ENCODE measurements at places on chromosomes 7 and 10.

DNA sequence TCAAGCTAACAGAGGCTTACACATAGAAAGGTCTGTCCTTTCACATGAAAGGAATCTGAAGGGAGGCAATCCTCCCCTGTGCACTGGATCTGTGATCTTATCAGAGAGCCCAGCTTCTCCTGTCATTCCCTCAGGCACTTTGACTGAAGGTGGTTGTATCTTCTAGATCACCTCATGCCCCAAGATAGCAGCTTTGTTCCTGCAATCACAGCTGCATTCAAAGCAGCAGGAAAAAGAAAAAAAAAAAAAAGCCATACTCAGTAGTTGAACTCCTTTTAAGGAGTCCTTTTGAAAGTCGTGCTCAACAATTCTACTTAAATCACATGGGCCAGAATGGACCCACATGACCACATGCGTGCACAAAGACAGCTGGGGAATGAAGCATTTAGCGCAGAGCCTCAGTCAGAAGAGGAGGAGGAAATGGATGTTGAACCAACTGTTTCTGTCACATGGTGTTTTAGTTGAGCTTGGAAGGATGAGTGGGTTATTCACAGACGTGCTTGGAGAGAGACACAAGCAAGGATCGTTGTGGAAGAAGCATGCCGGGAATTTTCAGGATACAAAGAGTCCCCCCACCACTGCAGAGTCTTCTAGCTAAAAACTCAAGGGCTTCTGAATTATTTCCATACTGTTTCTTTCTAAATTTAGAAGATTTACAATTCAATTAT is 13.0 kb upstream of the PFKP start:
- DNase-seq = no peak

GRCh38 chr10:97466755-97467154 is 20.8 kb downstream of the ZDHHC16 start:
- no peak for DNase-seq

DNA sequence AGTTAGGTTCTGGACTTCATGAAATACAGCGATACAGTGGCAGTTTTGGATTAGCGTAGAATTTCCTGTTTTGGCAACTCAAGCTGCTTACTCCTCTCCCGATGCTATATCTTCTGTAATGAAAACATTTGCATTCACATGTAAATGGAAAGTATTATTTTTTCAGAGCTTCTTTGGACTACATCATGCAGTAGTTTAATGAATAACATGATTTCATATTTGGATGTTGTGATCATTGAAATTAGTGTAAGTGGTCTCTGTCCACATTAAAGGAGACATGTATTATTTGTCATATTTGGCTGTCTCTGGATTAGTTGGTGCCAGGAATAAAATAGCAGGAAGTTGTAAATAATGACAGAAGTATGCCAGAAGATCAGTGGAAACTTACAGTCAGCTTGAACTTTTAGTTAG is 331.6 kb downstream of the GFRA1 start:
- DNase-seq = no peak

DNA sequence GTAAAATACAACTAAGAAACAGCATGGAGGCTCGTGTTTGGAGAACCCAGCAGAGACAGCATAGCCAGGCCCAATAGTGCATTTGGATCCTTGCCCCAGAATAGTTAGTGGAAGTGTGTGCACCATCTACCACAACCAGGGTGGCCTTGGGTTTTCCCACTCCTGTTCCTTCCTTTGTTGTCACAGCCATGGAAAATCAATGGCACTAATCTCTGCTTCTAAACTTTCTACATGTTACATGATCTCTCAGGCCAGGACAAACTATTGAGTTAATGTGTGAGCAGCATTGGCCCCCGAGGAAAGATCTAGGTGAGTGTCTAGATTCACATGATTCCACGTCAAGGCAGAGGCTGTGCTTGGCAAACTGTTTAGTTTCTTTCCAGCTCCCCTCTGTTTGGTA is 2.0 kb downstream of the CYP3A7 start:
- no peak for DNase-seq

DNA sequence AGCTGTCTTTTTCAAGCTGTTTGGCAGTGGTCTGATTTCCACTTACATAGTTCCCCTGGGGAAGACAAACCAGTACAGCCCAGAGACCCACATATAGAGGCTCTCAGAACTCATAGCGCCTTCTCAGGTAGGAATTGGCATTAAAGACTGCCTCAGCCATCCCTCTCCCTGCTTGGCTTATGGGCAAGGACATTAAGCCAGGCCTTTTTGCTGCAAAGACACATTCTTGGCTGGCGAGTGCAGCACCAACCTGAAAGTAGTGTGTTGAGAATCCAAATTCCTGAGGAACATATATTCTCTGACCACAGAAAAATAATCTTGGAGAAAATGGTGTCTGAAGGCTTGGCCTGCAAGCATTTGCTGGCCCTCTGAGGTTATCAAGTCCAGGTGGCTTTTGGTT is 39.2 kb upstream of the HPS1 start:
- no peak for DNase-seq

DNA sequence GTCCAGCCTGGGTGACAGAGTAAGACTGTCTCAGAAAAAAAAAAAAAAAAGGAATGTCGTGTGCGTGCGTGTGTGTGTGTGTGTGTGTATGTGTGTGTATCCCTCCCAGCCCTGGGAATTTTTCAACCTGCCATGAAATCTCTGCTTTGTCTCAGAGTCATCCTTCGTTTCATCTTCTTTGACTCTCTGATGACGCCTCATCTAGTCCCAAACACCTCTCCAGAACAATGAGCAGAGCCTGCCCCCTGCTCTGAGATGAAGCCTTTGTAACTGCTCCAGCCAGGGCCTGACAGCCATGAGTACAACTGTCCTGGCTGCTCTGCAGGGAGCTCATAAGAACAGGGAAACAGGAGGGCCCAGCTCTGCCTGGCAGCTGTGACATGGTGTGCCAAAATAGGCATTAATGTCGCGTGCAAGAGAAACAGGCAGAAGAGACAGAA is 149.5 kb downstream of the FAM107B start:
- DNase-seq = no peak

DNA sequence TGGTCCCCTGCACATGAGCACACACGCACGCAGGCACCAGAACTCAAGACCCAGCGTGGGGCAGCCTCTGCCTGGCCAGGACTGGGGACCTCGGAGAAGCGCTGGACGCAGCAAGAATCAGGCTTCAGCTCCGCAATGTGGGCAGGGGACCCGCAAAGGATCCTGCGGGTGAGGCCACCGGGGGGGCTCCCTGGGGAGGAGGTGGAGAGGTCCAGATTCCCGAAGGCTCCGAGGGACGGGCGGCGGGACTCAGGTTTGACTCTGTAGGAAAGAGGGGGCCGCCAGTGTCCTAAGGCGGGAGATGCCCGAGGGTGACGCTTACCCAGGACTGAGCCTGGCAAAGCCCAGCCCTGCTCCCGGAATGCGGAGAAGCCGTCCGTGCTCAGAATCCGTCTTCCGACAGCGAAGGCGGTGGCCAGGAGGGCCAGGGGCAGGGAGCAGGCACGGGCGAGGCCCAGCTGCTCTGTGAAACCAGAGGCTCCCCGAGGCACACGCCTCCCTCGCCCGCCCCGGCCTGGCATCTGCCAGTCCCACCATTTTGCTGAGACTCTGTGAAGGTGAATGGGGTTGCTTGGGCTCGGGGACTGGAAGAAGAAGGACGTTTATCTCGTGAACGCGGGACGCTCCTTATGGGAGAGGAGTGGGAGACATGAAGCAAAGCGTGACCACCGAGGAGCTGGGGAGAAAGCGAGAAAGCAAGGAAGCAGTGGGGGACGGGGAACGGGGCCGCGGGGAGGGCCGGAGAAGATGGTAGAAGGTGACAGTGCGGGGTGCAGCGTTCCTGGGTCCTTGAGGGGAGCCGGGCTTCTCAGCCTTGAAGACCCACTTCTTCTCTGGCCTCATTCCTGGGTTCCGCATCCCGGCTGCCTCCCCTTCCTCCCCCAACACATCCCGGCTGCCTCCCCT is 489.2 kb downstream of the PTPRN2 start:
- no peak for DNase-seq

DNA sequence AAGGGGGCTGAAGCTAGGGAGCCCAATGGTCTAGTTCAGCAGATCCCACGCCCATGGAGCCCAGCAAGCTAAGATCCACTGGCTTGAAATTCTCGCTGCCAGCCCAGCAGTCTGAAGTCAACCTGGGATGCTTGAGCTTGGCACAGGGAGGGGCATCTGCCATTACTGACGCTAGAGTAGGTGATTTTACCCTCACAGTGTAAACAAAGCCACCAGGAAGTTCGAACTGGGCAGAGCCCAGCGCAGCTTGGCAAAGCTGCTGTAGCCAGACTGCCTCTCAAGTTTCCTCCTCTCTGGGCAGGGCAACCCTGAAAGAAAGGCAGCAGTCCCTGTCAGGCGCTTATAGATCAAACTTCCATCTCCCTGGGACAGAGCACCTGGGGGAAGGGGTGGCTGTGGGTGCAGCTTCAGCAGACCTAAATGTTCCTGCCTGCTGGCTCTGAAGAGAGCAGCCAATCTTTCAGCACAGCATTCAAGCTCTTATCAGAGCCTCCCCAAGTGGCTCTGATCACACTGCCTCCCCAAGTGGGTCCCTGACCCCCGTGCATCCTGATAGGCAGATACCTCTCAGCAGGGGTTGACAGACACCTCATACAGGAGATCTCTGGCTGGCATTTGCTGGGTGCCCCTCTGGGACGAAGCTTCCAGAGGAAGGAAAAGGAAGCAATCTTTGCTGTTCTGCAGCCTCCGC is 167.8 kb downstream of the CCDC71L start:
- DNase-seq = no peak
